ENCODE measurements at places on chromosomes 16 and 17.

- H3K27ac ChIP-seq: no peak overlapping the region
- no peak overlapping the region for H3K4me3 ChIP-seq
- no peaks in the 10 kb centered on the region for H3K27me3 ChIP-seq
These were observed 3.0 kb downstream of the CHAD start for GRCh38 chr17:50465635-50466034.

GRCh38 chr16:88700636-88701482 is 5.3 kb downstream of the RNF166 start:
- no peak overlapping the region for H3K27ac ChIP-seq
- H3K4me3 ChIP-seq: no peak overlapping the region
- DNase-seq: no peak
- H3K27me3 ChIP-seq: no peaks in the 10 kb centered on the region

- H3K36me3 ChIP-seq: peaks cover 14% of the 10 kb centered on the region
- peaks cover 4% of the 10 kb centered on the region for H3K4me1 ChIP-seq
- H3K4me3 ChIP-seq: no peak overlapping the region
- DNase-seq: no peak
These were observed 5.0 kb downstream of the PAM16 start for GRCh38 chr16:4345836-4346781.

DNA sequence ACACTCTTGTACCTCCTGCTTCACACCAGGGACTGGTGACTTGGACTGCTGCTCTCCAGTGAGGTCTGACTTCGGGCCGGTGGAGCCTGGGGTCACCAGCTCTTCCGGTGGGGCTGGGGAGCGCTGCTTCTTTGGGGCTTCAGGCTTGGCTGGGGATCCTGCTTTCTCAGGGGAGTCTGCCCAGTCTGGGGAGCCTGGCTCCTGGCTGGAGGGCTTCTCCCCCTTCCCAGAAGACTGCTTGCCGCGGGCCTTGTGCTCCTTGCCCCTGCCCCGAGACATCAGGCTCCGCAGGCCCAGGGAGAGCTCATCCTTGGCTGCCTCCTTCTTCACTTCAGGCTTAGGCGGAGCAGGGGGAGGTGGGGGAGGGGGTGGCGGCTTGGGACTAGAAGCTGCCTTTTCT is 52.4 kb downstream of the MYO18A start:
- no peak for DNase-seq
- H3K27me3 ChIP-seq: no peaks in the 10 kb centered on the region
- H3K4me3 ChIP-seq: no peak overlapping the region
- H3K27ac ChIP-seq: no peak overlapping the region
- H3K36me3 ChIP-seq: no peaks in the 10 kb centered on the region
- peaks cover 2% of the 10 kb centered on the region for H3K4me1 ChIP-seq

- H3K27me3 ChIP-seq: no peaks in the 10 kb centered on the region
- no peak overlapping the region for H3K4me3 ChIP-seq
- H3K27ac ChIP-seq: no peak overlapping the region
- no peak for DNase-seq
- H3K4me1 ChIP-seq: peaks cover 2% of the 10 kb centered on the region
These were observed 43.8 kb upstream of the DHX40 start for GRCh38 chr17:59521465-59522126.

GRCh38 chr17:7838090-7839075 is 4.4 kb downstream of the KDM6B start:
- DNase-seq: no peak
- peaks cover 21% of the 10 kb centered on the region for H3K4me1 ChIP-seq
- H3K4me3 ChIP-seq: peak overlapping the region; percentile 58
- H3K27me3 ChIP-seq: no peaks in the 10 kb centered on the region
- peaks cover 12% of the 10 kb centered on the region for H3K36me3 ChIP-seq

DNA sequence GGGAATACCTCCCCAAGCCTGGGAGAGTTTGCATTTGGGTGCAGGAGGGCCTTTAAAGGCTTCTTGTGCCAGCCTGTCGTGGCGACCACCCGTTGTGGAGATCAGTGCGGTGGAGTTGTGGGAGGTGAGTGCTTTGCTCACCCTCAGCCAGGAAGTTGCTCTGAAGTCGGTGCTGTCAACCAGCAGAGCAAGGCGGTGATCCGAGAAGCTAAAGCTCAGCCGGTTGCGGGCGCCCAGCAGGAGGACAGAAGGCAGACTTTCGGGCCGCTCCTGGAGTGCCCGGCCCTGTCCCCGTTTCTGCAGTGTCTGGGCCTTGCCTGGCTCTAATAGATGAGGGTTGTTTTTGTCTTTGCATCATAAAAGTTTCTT is 1.4 kb downstream of the UBE2I start:
- H3K27ac ChIP-seq: no peak overlapping the region
- no peak for DNase-seq
- H3K4me3 ChIP-seq: peak overlapping the region; percentile 46
- no peaks in the 10 kb centered on the region for H3K27me3 ChIP-seq
- H3K36me3 ChIP-seq: peaks cover 49% of the 10 kb centered on the region

DNA sequence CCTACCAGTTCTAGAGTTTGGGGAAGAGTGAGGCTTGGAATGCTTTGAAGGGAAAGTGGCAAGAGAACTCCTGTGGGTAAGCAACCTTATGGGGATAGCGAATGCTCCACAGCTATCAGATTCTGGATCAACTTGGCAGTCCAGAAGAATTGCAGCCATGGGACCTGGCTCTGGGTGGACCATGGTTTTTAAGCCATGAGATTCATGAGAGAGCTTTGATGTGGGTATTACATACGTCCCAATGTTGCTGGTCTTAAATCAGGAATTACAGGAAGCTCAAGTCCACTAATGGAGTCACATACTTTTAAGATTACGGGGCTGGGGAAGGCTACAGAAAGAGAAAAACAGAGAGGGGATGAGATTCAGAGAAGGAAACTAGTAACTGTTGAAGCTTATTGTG is 142.5 kb upstream of the ELAC2 start:
- H3K36me3 ChIP-seq: no peaks in the 10 kb centered on the region
- H3K4me1 ChIP-seq: no peaks in the 10 kb centered on the region
- no peak overlapping the region for H3K4me3 ChIP-seq
- H3K27me3 ChIP-seq: no peaks in the 10 kb centered on the region

GRCh38 chr16:2828876-2829430 is 1.1 kb upstream of the ZG16B start:
- peaks cover 8% of the 10 kb centered on the region for H3K4me1 ChIP-seq
- no peaks in the 10 kb centered on the region for H3K27me3 ChIP-seq
- H3K4me3 ChIP-seq: no peak overlapping the region

GRCh38 chr17:67511012-67511411 is 133.9 kb downstream of the PITPNC1 start:
- H3K27me3 ChIP-seq: no peaks in the 10 kb centered on the region
- H3K27ac ChIP-seq: no peak overlapping the region
- H3K4me1 ChIP-seq: peaks cover 4% of the 10 kb centered on the region
- peaks cover 4% of the 10 kb centered on the region for H3K36me3 ChIP-seq

GRCh38 chr17:6526362-6527152 is 29.8 kb downstream of the PITPNM3 start:
- no peaks in the 10 kb centered on the region for H3K36me3 ChIP-seq
- H3K27ac ChIP-seq: no peak overlapping the region
- H3K4me1 ChIP-seq: peaks cover 15% of the 10 kb centered on the region
- DNase-seq: no peak

- no peaks in the 10 kb centered on the region for H3K27me3 ChIP-seq
- H3K4me1 ChIP-seq: no peaks in the 10 kb centered on the region
- no peaks in the 10 kb centered on the region for H3K36me3 ChIP-seq
- no peak overlapping the region for H3K4me3 ChIP-seq
- no peak for DNase-seq
These were observed 115.6 kb downstream of the GNAO1 start for GRCh38 chr16:56306690-56307533.

- no peak overlapping the region for H3K27ac ChIP-seq
- H3K36me3 ChIP-seq: no peaks in the 10 kb centered on the region
- H3K27me3 ChIP-seq: no peaks in the 10 kb centered on the region
- H3K4me3 ChIP-seq: no peak overlapping the region
These were observed 14.6 kb downstream of the SRCIN1 start for GRCh38 chr17:38590988-38591758.

DNA sequence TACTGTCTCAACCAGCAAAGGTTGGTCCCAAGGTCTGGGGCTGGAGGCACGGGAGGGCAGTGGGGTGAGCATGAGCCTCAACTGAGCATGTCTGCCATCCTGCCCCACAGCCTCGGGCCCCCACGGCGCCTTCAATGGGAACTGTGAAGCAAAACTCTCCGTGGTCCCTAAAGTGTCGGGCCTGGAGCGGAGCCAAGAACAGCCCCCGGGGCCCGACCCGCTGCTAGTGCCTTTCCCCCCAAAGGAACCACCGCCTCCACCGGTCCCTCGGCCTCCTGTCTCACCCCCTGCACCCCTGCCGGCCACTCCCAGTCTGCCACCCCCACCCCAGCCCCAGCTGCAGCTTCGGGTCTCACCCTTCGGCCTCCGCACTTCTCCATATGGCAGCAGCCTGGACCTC is 4.2 kb downstream of the FBRS start:
- H3K4me3 ChIP-seq: no peak overlapping the region
- H3K36me3 ChIP-seq: peaks cover 65% of the 10 kb centered on the region
- no peak overlapping the region for H3K27ac ChIP-seq
- no peaks in the 10 kb centered on the region for H3K4me1 ChIP-seq

DNA sequence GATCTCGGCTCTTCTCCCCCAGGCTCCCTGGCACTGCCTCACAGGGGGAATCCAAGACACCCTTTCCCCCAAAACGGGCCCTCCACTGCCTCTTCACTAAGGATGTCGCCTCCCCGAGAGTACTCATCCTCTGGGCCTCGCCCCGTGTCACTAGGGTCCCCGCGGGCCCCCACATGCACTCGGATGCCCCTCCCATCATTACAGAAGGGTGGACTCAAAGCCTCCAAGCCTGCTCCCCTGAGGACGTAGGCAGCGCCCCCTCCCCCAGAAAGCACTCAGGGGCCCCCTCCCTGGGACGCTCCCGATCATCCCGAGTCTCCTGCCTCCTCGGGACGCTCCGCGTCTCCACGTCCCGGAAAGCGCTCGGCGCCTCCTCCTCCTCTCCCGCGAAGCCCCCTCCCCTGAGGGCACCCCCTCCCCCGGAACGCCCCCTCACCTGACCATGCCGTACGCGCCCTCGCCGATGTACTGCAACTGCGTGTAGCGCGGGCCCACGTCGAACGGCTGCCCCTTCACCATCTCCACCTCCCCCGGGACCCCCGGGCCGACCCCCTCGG is 338 bp downstream of the MAPK3 start:
- peak overlapping the region; percentile 89 for H3K4me3 ChIP-seq
- peaks cover 3% of the 10 kb centered on the region for H3K4me1 ChIP-seq
- peaks cover 9% of the 10 kb centered on the region for H3K36me3 ChIP-seq
- no peaks in the 10 kb centered on the region for H3K27me3 ChIP-seq
- DNase-seq: no peak

DNA sequence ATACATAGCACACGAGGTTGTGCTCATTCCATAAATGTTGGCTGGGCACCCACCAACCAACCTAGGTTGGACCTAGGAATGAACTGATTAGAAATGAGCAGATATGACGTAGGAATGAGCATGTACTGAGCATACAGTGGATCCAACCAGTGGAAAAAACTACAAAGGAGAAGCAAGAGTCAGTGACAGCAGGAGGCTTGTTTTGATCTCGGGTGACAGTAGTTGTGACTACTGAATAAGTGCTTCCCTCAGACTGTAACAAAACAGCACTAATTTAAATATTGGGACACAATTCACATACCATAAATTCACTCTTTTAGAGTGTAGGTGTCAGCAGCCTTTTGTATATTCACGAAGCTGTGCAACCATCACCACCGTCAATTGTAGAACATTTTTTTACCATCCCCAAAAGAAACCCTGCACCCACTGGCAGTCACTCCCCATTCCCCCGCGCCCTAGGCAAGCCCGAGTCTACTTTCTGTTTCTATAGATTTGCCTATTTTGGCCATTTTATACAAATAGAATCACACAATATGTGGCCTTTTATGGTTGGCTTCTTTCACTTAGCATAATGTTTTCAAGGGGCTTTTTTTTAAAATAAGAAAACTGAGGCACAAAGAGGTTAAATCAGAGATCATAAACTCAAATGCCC is 7.0 kb downstream of the VAC14 start:
- no peaks in the 10 kb centered on the region for H3K4me1 ChIP-seq
- no peak overlapping the region for H3K4me3 ChIP-seq
- no peak for DNase-seq
- H3K36me3 ChIP-seq: peaks cover 4% of the 10 kb centered on the region
- H3K27ac ChIP-seq: no peak overlapping the region

DNA sequence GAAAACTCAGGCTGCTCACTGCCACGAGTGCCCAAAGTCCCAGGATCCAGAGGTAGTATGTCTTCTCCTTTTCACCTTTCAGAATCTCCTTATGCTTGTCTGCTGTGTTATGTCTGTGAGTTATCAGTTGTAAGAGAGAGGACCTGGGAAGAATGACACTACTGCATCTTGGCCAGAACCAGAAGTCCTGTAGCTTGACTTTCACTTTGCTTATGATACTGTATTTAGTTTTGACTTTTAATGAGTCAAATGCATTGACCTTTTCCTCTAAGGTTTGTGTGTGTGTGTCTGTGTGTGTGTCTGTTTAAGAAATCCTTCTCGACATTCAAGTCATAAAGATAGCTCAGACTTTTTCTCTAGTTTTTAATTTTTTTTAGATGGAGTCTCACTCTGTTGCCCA is 43.4 kb downstream of the BMERB1 start:
- H3K4me1 ChIP-seq: peaks cover 10% of the 10 kb centered on the region
- H3K36me3 ChIP-seq: no peaks in the 10 kb centered on the region
- H3K4me3 ChIP-seq: no peak overlapping the region
- H3K27ac ChIP-seq: no peak overlapping the region

GRCh38 chr17:31631766-31632165 is 227.3 kb downstream of the COPRS start:
- DNase-seq: no peak
- no peaks in the 10 kb centered on the region for H3K36me3 ChIP-seq
- H3K4me1 ChIP-seq: no peaks in the 10 kb centered on the region
- H3K27ac ChIP-seq: no peak overlapping the region

GRCh38 chr16:57687363-57687929 is 7.2 kb upstream of the DRC7 start:
- no peak overlapping the region for H3K4me3 ChIP-seq
- no peaks in the 10 kb centered on the region for H3K36me3 ChIP-seq
- H3K27me3 ChIP-seq: no peaks in the 10 kb centered on the region
- no peaks in the 10 kb centered on the region for H3K4me1 ChIP-seq
- H3K27ac ChIP-seq: no peak overlapping the region

DNA sequence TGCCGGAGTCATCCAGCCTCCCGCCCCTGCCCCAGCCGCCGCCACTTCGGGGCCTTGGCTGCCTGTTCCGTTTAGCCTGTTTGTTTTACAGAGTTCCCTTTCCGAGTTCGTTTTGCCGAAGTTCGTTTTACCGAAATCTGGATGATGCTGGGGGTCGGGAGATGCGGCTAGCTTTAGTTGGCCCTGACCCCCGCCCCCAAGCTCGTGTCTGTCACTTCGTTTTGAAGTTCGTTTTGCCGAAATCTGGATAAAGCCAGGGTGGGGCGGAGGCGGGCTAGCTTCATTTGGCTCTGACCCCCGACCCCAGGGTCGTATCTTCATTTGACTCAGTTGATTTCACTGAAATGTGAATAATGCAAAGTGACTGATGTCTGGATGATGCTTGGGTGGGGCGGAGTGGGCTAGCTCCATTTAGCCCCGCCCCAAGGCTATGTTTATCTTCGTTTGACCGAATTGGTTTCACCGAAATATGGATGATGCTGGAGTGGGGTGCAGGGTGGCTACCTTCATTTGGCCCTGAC is 591 bp downstream of the PSMD7 start:
- no peaks in the 10 kb centered on the region for H3K27me3 ChIP-seq
- peaks cover 5% of the 10 kb centered on the region for H3K4me1 ChIP-seq
- peaks cover 44% of the 10 kb centered on the region for H3K36me3 ChIP-seq
